Stimulated activated CD4-positive, alpha-beta T cell treated with anti-CD3 and anti-CD28 coated beads, Interleukin-12 subunit alpha, Interleukin-12 subunit beta, amount 100 ng/mL, for 24 hours (primary cell): ENCODE measurements at places on chromosomes 6 and 20.

DNA sequence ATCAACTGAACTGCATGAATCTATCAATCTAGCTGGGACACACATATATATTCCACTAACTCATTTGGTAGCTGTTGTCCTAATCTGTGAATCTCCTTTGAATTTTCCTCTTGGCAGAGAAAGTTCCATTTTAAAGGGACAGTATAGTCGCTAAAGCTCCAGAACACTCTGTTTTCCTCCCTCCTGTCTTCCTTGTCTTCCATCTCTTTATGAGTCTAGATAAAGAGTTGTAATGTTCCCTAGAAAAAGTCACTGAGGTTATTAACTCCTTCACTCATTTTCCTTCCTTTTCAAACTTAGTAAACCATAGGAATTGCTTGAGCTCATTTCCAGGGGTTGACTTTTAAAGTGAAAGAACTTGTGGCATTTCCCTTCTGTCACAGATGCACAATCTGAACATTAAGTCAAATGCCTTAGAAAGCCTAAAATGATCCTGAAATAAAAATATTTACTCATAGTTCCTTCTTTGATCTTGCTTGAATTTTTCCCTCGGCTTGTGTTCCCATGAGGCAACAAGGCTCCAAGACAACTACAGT lies 198.4 kb downstream of the TRIM27 start:
- DNase-seq, result no peak

DNA sequence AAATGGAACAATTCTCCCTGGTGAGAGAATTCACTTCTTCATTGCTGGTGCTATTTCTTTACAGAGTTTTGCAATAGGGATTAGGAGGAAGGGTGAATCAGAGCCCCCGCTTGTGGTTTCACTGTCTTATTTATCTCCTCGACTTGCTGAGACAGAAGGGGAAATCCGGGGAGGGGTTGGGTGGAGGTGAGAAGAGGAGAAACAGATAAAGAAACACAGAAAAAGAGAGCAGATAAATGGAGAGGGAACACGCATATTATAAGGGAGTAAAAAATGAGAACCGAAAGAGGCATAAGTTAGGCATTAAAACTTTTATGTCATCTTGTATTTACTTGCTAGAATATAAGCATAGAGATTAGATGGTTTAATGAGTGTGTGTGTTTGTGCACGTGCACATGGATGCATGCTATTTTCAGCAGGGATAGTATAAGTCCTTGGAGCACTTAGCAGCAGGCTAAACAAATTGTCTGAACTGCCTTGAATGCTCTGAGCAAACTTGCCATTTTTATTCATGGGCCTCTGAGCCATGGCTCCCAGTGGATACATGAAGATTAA lies 105.0 kb downstream of the OLIG3 start:
- DNase-seq, result peak; percentile 48

DNA sequence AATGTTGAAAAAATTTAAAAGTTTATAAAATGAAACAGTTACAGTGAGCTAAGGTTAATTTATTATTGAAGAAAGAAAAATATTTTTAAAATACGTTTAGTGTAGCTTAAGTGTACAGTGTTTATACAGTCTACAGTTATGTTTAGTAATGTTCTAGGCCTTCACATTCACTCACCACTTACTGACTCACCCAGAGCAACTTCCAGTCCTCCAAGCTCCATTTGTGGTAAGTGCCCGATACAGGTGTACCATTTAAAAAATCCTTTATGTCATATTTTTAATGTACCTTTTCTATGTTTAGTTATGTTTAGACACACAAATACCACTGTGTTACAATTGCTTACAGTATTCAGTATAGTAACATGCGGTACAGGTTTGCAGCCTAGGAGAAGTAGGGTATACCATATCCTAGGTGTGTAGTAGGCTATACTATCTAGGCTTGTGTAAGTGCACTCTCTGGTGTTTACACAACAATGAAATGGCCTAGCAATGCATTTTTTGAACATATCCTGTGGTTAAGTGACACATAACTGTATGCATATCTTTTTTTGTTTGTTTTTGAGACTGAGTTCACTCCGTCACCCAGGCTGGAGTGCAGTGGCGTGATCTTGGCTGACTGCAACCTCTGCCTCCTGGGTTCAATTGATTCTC lies 26.3 kb downstream of the FLRT3 start:
- DNase-seq, result no peak

DNA sequence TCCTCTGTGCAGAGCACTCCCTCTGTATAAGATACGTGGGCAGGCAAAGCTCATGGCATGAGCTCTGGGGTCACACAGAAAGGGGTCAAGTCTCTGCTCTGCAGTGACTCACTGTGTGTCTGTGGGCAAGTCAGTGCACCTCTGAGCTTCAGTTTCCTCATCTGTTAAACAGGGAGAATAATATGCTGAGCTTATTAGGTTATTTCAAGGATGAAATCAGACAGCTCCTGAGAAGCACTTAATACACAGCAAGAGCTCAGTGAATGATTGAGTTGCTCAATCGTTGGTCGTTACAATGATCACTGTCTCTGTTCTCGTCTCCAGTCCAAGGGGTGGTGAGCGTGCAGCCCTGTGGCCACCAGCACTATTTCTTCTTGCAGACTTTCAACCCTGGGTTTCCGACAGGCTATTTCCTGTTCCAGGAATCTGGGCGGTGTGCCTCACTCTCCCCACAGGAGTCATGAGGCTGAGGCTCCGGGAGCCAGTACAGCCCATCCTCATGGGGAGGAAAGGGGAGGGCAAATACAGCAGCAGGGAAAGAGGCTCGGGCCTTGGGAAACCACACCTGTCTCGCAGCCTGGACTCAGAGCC lies 28.9 kb downstream of the KIAA1755 start:
- no peak for DNase-seq

GRCh38 chr20:49381558-49382493 lies 100.6 kb downstream of the KCNB1 start:
- DNase-seq, result no peak

- DNase-seq, result no peak
Measured at GRCh38 chr6:53811082-53811481, 16.3 kb downstream of the LRRC1 start.

- DNase-seq, result no peak
Measured at GRCh38 chr20:44465001-44465560, 10.6 kb upstream of the TTPAL start.

DNA sequence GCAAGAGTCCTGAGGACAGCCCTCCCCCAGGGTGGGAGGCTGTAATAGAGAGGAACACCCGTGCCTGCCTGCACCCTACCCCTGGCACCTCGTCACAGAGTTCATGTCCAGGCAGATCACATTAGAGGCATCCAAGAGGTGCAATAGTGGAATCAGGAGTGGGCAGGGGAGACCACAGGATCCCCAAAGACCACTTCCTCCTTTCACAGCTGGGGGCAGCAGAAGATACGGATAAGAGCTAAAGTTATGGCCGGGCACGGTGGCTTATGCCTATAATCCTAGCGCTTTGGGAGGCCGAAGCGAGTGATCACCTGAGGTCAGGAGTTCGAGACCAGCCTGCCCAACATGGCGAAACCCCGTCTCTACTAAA lies 1.5 kb upstream of the CAPN11 start:
- no peak for DNase-seq

DNA sequence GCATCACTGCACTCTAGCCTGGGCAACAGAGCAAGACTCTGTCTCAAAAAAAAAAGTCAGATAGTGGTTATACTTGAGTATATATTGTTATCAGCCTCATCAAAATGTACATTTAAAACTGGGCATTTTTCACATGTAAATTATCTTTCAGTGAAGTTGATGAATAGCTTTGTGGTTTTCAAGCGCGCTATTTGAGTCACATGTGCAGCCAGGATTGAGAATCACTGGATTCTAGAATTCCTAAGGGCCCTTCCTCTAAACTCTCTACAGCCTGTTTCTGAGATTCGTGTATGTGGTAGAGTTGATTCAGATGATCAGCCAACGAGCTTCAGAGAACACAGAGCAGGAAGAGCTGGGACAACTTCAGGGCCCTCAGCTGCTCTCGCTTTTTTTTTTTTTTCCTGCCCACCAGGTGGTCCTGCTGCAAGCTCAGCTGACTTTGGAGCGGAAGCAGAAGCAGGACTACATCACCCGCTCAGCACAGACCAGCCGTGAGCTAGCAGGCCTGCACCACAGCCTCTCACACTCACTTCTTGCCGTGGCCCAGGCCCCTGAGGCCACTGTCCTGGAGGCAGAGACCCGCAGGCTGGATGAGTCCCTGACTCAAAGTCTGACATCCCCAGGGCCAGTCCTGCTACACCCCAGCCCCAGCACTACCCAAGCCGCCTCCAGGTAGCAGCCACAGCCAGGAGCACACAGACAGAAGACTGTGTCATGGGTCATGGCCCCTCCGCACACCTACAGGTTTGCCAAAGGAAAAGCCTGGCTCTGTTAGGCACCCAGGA lies 18.3 kb downstream of the C20orf173 start:
- DNase-seq, result no peak

DNA sequence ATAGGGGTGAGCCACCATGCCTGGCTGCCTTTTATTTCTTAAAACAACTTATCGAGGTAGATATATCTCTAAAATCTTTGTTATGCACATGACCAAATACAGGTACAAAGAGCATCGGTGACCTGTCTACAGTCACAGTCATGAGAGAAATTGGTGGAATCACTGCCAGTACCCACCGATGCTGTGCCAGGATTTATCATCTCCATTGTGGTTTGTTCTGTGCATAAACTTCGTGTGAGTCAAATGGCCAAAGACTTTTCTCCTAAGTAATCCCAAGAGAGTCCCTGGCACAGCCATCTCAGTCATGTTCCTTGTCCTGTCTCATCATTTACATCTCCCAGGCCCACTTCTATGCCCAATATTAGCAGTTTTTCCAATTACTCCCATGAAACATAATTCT lies 9.0 kb downstream of the GSTA3 start:
- DNase-seq, result no peak

- no peak for DNase-seq
Measured at GRCh38 chr6:133816171-133816570, 72.7 kb upstream of the TCF21 start.

DNA sequence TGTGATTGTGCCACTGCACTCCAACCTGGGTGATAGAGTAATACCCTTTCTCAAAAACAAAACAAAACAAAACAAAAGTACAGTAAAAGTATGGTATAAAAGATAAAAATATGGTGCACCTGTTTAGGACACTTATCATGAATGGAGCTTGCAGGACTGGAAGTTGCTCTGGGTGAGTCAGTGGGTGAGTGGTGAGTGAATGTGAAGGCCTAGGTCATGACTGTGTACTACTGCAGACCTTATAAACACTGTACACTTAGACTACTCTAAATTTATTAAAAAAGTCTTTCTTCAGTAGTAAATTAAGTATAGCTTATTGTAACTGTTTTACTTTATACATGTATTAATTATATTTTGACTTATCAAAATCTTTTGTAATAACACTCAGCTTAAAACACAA lies 46.0 kb downstream of the ZFP64 start:
- DNase-seq, result no peak
